Stimulated activated CD4-positive, alpha-beta T cell treated with anti-CD3 and anti-CD28 coated beads, Interleukin-1b, Interleukin-23, amount 100 ng/mL, for 48 hours (primary cell): ENCODE measurements at places on chromosomes 13 and 19.

- DNase-seq = no peak
These were observed 11.8 kb downstream of the FXYD5 start for GRCh38 chr19:35166100-35167063.

DNA sequence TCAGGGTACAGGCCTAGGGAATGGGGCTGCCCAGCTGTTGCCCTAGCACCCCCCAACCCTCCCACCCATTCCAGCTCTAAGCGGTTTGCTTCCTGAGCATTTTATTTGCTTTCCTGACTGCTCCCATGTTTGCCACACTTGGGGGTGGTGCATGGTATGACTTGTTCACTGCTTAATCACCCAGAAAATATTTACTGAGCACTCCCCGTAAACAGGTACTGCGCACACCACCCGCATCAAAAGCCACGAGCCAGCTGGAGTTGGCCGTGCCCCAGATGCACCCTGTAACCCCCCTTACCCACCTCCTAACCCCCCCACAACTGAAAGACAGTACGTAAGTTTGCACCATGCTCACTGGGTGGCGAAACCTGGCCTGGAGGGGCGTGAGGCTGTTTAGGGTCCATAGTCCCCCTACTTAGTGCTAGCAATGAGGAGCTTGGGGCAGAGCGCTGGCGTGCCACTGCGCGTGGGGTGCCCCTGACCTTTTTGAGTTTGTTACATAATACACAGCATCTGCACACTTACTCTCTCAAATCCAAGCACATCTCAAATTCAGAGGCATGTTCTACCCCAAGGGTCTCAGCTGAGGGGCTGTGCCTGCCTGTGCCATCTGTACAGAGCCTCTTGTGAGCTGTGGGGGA is 29.8 kb downstream of the DPF1 start:
- DNase-seq = no peak

- no peak for DNase-seq
These were observed 44.0 kb upstream of the KPNA3 start for GRCh38 chr13:49836516-49836915.

- DNase-seq = peak; percentile 35
These were observed 170.0 kb upstream of the KL start for GRCh38 chr13:32845952-32846950.

- no peak for DNase-seq
These were observed 138.3 kb upstream of the RFC3 start for GRCh38 chr13:33679658-33680012.

GRCh38 chr19:40525234-40526051 is 51.2 kb upstream of the SHKBP1 start:
- no peak for DNase-seq

- no peak for DNase-seq
These were observed 44.5 kb downstream of the ACTN4 start for GRCh38 chr19:38691938-38692457.

DNA sequence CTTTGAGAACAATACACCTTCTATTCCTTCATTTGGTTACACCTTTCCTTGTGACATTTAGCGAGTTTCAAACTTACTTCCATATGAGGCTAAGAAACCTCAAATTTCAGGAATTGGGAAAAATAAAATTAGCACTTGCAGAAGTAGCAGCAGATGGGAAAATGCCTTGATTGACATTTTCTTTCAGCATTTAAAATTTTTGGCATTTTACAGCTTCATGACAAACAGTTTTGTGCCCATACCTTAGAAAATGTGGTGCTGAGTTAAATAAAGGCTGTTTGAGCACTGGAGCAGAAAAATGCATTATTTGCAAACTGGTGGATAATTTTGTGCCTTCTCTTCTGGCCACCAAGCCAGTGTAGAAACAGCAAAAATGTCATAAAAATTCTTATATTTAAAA is 95.4 kb downstream of the PCDH17 start:
- no peak for DNase-seq

DNA sequence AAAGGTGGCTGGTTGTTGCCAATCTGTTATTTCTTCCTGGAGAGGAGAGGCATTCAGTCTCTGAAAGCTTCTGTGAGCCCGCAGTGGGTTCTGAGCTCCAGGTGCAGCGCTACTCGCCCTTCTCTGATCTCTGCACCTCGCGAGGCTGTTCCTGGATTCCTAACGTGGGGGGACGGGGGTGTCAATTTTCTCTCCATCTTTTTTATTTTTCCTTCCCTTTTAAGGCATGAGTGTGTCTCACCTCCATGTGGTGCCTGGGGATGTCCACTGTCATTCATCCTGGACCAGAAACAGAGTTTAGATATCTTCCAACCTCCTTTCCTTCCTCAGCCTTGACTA is 626 bp downstream of the ZNF233 start:
- DNase-seq = no peak
